ENCODE measurements at places on chromosomes 13 and 19.

DNA sequence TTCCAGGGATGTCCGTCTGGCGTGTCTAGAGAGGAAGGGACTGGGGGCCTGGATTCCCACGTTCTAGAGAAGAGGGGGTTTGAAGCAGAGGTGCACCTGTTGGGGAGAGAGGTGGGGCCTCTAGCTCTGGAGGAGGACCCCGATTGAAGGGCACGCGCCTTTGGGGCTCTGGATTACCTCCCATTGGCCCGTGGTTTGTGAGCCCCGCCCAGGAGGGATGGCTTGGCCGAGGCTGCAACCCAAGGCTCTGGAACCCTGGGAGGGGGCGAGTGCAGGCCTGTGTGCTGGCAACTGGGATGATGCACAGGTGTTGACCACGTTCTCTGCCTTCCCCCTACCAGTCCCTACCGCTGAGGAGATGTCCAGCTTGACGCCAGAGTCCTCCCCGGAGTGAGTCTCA is 20.2 kb downstream of the TMEM150B start:
- no peak for DNase-seq

DNA sequence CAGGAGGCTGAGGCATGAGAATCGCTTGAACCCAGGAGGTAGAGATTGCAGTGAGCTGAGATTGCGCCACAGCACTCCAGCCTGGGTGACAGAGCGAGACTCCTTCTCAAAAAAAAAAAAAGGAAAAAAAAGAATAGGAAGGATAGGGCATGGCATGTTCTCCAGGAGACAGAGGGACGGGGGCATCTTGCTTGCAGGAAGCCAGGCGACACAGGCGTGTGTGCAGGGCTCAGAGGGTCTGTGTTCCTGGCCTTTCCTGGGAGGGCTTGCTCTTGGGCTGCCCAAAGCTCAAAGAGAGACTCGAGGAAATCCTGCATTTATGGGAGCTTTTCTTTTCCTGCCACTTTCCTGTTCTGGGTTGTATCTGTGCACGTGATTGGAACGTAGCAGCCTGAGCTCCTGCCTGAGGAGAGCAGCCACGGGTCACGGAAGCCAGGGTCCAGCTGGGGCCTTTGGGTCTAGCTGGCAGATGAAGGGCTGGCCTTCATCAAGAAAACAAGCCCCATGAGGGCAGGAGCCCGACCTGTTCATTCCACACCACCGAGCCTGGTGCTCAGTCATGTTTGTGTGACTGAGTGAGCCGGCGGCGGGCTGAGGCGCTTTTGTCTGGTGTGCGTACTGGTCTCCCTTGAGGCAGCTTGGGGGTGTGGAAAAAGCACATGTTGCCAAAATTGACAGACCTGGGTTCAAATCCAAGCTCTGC is 44.5 kb downstream of the CAPN12 start:
- no peak for DNase-seq

GRCh38 chr13:28636677-28637317 is 22.1 kb upstream of the POMP start:
- peak; percentile 64 for DNase-seq

- no peak for DNase-seq
Measured at GRCh38 chr13:48000559-48001113, 437 bp downstream of the SUCLA2 start.

- DNase-seq: no peak
Measured at GRCh38 chr13:31499274-31499673, 240.1 kb upstream of the RXFP2 start.

DNA sequence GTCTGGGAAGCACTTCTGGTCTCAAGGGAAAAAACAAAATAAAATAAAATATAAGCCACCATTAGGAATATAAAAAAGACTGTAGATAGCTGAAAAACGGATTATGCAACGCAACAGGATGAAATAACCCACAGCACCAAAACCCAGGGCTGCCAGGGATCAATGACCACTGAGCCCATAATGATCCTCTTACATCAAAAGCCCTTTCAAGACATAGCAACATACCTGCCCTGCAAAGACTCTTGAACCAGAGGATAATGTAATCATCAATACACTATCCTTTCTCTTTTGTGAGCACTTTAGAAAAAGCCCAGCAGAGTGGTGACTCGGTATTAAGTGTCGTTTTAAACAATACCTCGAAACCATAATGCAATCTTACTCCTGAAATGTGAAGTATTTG is 235.0 kb upstream of the SOX21 start:
- DNase-seq: no peak

GRCh38 chr13:23357349-23357748 is 76.2 kb downstream of the SACS start:
- no peak for DNase-seq

GRCh38 chr13:59527500-59527899 is 636.2 kb downstream of the DIAPH3 start:
- no peak for DNase-seq

DNA sequence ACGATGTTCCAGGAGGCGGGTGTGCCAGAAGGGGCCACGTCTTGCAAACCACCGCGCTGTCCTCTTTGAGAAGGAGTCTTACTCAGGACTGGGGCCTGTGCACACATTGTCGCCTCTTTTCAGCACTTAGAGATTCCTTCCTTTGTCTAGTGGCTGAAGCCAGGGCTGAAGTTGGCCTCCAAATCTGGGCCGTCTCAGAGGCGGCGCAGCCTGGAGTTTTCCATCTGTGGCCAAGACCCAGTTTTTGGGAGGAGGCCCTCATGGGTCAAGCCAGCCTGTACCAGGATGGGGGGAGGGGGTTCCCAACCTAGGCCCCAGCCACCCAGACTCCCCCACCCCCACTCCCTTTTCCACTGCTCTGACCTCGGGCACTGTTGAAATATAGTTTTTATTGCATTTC is 11.8 kb downstream of the ANO8 start:
- peak; percentile 47 for DNase-seq

- no peak for DNase-seq
Measured at GRCh38 chr13:105346141-105346775, 1189.2 kb downstream of the EFNB2 start.

GRCh38 chr19:16654627-16655026 is 5.3 kb downstream of the SMIM7 start:
- DNase-seq: no peak

GRCh38 chr13:51999510-51999911 is 11.7 kb downstream of the ATP7B start:
- no peak for DNase-seq

DNA sequence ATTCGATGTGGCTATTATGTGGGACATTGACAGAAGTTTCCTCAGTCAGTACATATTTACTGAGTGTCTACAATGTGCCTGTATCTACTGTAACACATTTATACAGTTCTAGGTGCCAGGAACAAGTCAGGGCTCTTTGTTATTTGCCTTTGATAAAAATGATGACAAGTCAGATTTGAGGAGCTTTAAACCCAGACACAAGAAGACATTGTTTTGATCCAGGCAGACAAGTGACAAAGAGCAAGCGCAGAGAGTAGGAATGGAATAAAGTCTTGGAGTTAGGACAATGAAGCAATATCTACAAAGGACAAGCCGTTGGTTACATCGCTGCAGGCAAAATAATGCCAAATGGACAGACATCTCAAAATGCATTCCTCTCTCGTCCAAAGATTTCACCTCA is 70.1 kb downstream of the ITGBL1 start:
- DNase-seq: no peak

DNA sequence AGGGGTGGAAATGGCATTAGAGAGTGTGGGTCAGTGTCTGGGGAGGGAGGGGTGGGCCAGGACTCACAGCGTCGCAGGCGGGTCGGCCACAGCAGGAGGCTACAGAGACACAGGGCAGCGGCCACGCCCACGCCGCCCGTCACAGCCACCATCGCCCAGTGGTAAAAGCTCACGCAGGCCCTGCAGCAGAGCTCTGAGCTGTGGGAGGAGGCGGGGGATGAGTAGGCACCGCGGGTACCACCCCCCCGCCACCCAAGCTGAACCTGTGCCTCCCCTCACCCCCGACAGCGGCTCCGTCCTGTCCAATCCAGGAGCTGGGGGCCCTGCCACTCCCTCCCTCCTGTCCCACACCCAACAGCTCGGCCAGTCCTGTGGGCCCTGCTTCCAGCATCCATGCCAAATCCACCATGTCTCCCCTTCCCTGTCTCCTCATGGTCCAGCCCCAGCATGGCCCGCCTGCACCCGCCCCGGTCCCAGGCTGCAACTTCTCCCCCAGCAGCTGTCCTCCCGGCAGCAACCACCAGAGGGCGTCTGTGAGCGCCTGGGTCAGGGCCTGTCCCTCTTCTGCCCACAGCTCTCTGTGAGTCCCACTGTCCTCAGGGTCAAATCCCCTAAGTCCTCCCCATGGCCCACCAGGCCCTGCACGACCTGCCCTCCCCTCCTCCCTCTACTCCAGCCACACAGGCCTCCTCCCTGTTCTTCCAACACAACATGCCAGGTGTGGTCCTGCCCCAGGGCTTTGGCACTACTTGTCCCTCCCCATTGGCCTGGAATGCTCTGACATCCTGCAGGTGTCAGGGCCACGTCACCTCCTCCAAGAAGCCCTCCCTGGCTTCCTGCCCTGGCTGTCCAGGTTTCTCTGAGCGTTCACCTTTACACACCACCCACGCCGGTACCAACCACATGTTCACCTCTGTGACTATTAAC is 6.0 kb downstream of the TEKTIP1 start:
- peak; percentile 94 for DNase-seq

- DNase-seq: no peak
Measured at GRCh38 chr13:105464249-105464648, 1071.2 kb downstream of the EFNB2 start.

All from SK-N-SH (cell line).